ENCODE measurements at places on chromosomes 4 and X. TPM values are rescaled to one million over a fixed set of nuclear protein-coding genes. Genes with fewer than 3 reads are reported as not detected.

- no peak overlapping the region for H3K27ac ChIP-seq
- DNase-seq = no peak
- no peaks in the 10 kb centered on the region for H3K27me3 ChIP-seq
- H3K4me3 ChIP-seq = no peak overlapping the region
- H3K4me1 ChIP-seq = no peaks in the 10 kb centered on the region
- H3K36me3 ChIP-seq = no peaks in the 10 kb centered on the region
Measured at GRCh38 chrX:132491191-132491590, 2.4 kb upstream of the MBNL3 start.

- H3K4me3 ChIP-seq = no peak overlapping the region
- H3K27ac ChIP-seq = no peak overlapping the region
- DNase-seq = no peak
- no peaks in the 10 kb centered on the region for H3K36me3 ChIP-seq
- H3K27me3 ChIP-seq = no peaks in the 10 kb centered on the region
Measured at GRCh38 chr4:37279894-37280592, 35.5 kb downstream of the NWD2 start.

- H3K27ac ChIP-seq = no peak overlapping the region
- no peaks in the 10 kb centered on the region for H3K27me3 ChIP-seq
- DNase-seq = no peak
- H3K36me3 ChIP-seq = no peaks in the 10 kb centered on the region
- no peak overlapping the region for H3K4me3 ChIP-seq
Measured at GRCh38 chr4:96316776-96317175, 476.9 kb downstream of the PDHA2 start.

- H3K36me3 ChIP-seq = no peaks in the 10 kb centered on the region
- H3K4me3 ChIP-seq = no peak overlapping the region
- DNase-seq = no peak
- no peaks in the 10 kb centered on the region for H3K27me3 ChIP-seq
- no peaks in the 10 kb centered on the region for H3K4me1 ChIP-seq
Measured at GRCh38 chrX:66221856-66222255, 57.8 kb downstream of the HEPH start.

The DMRTC1 gene
- not detected for total RNA-seq

All from aorta (tissue), 5 donors.